ENCODE measurements at places on chromosomes 12 and 14.

DNA sequence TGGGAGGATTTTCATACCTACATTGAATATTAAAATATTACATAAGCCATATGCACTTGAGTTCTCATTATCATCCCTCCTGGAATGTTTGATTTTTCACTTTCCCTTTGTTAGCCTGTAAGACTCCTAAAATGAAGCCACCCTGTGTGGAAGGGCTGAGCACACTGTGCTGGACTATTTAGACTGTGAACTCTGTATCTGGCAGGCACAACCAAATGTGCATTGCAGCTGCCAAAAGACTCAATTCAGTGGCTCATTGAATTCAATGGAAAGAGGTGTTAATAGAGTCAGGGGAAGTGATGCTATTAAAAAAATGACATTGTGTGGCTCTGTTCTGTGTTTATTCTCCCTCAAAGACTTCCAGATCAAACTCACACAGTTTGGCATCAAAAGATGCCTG, 111.1 kb downstream of the SMOC1 start:
- no peak for DNase-seq

DNA sequence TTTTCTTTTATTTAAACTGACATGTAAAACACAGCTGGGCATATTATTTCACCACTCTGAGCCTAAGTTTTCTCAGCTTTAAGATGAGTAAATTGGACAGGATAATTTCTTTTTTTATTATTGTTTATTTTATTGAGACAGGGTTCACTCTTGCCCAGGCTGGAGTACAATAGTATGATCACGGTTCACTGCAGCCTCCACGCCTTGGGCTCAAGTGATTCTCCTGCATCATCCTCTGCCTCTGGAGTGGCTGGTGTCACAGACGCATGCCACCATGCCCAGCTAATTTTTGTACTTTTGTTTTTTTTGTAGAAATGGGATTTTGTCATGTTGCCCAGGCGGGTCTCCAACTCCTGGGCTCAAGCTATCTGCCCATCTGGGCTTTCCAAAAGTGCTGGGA, 12.7 kb downstream of the BMAL2 start:
- no peak for DNase-seq

DNA sequence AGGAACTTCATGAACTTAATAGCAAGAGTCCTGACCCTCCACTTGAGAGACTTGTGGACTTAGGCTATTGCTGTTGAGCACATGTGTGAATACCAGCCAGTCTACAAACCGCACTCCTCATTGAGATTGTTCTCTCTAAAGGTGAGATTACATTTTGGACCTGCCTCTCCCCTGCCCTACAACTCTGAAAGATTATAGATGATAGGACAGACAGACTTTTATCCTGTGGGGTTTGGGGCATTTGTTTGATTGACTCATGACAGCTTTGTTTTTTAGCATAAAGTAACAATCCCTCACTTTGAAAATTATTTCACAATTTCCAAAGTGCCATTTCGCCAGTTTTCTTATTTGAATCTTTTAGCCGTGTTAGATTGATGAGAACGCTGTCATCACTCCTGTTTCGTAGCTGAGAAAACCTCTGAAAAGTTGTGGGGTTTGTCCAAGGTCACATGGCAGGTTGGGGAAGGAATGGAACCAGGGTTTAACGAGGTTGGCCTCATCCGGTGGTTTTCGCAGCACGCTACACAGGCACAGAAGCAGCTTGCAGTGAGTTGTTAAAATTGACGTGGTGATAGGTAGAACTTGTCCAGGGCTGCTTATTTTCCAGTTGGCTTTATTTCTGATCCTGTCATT, 836 bp downstream of the EVL start:
- DNase-seq, result peak; percentile 75

- peak; percentile 3 for DNase-seq
Measured at GRCh38 chr12:101455685-101456084, 19.5 kb upstream of the SPIC start.
